ENCODE measurements at places on chromosomes 12 and 14.
A peak's percentile ranks its signal among the peaks of the same experiment; 100 is the strongest.

DNA sequence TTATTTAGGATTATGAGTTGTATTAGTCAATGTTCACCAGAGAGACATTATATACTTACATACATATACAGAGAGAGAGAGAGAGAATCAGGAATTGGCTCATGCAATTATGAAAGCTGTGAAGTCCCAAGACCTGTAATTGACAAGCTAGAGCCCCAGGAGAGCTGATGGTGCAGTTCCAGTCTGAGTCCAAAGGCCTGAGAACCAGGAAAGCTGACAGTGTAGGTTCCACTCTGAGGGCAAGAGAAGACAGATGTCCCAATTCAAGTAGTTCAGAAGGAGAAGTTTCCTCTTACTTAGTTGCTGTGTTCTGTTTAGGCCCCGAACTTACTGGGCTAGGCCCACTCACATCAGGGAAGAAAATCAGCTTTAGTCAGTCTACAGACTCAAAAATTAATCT is 76.4 kb upstream of the FICD start:
- no peaks in the 10 kb centered on the region for H3K36me3 ChIP-seq
- no peaks in the 10 kb centered on the region for H3K4me1 ChIP-seq
- H3K4me3 ChIP-seq = no peak overlapping the region
- no peaks in the 10 kb centered on the region for H3K27me3 ChIP-seq

DNA sequence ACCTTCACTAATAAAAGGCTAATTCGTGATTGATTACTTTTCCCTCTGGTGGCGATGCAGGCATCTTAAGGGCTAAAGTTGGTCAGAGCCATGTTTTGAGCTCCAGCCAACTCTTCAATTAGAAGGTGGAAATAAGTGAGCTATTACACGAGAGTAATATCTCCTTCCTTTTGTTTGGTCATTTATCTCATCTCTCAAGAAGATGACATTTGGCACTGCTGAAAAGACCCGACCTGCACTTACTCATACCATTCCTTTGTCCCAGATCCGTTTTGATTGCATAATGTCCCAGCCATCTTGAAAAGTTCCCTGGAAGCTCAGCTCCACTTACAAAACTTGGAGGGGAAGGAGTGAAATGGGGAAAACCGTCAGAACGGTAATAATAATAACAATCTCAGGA is 316.2 kb downstream of the VRK1 start:
- H3K27me3 ChIP-seq = no peaks in the 10 kb centered on the region
- H3K4me3 ChIP-seq = no peak overlapping the region
- no peak for DNase-seq
- no peak overlapping the region for H3K27ac ChIP-seq
- H3K36me3 ChIP-seq = no peaks in the 10 kb centered on the region
- H3K4me1 ChIP-seq = no peaks in the 10 kb centered on the region

GRCh38 chr12:62910549-62911169 is 24.3 kb downstream of the PPM1H start:
- DNase-seq = no peak
- H3K4me3 ChIP-seq = no peak overlapping the region
- no peak overlapping the region for H3K27ac ChIP-seq
- H3K27me3 ChIP-seq = no peaks in the 10 kb centered on the region

GRCh38 chr12:67593041-67593440 is 55.5 kb upstream of the DYRK2 start:
- H3K27ac ChIP-seq = no peak overlapping the region
- H3K4me1 ChIP-seq = peaks cover 8% of the 10 kb centered on the region
- DNase-seq = peak; percentile 88
- no peaks in the 10 kb centered on the region for H3K36me3 ChIP-seq
- H3K27me3 ChIP-seq = no peaks in the 10 kb centered on the region

DNA sequence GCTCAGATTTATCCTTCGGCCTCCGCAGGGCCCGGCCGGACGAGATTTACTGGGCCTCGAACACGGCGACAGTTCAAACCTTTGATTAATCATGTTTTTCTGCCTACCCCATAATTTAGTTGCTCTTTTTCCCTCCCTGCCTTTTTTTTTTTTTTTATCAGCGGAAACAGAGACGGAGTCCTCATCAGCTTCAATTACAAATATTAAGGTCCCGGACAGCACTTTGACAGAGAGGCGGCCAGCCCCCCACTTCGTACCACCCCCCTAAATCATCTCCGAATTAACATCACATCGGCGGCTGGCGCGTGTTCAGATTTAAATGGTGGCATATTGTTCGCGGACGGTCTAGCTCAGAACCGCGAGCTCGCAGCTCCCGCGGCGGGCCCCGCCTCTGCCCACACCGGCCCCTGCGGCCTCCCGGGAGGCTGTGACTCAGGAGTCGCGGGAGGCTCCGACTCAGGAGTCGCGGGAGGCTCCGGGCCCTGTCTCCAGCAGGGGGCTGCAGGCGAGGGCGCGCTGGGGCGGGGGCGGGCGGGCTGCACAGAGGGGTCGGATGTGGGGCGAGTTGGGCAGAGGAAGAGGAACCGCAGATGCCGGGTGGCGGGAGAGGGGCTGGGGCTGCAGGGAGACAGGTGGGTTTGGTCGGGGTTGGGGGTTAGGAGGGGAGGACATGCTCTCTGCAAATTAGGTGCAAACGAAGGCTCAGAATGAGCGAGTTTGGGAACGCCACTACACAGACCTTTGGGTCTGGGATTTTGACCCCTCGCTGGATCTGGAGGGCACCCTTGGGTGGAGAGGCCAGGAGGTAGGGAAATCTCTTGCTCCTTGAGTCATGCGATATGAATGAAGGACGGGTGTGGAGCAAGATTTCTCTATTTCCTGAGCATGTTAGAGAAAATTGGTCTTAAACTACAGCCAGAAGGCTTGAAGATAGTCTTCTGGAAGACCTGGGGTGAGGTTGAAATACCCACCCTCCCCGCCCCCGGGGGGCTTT is 19.6 kb upstream of the ATP5MC2 start:
- no peak overlapping the region for H3K27ac ChIP-seq
- peaks cover 91% of the 10 kb centered on the region for H3K27me3 ChIP-seq
- no peaks in the 10 kb centered on the region for H3K36me3 ChIP-seq
- H3K4me1 ChIP-seq = peaks cover 19% of the 10 kb centered on the region
- peak; percentile 17 for DNase-seq

DNA sequence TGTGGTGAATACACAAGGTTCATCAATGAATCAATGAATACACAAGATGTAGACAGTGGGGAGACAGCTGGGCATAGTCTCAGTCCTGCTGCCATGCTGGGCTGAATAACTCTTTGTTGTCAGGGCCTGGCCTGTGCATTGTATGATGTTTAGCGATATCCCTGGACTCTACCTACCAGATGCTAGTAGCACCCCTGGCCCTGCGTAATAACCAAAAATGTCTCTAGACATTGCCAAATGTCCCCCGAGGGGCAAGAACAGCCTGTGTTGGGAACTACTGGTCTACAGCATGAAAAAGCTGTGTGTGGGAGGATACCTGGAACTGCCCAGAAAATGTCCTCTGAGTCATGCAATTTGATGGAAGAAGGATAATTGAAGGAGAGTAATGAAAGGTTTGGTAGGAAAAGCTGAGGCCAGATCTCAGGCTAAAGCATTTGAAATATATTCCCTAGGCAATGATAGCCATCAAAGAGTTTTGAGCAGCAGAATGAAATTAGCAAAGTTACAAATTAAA is 128.2 kb downstream of the TMEM30B start:
- no peak overlapping the region for H3K4me3 ChIP-seq
- H3K27me3 ChIP-seq = no peaks in the 10 kb centered on the region
- H3K27ac ChIP-seq = no peak overlapping the region
- no peaks in the 10 kb centered on the region for H3K36me3 ChIP-seq
- DNase-seq = no peak

- DNase-seq = no peak
- H3K27me3 ChIP-seq = no peaks in the 10 kb centered on the region
- no peak overlapping the region for H3K27ac ChIP-seq
- H3K36me3 ChIP-seq = no peaks in the 10 kb centered on the region
- H3K4me1 ChIP-seq = no peaks in the 10 kb centered on the region
These were observed 59.8 kb downstream of the SUDS3 start for GRCh38 chr12:118436002-118436730.

GRCh38 chr12:46675736-46676135 is 150.1 kb downstream of the SLC38A4 start:
- peaks cover 2% of the 10 kb centered on the region for H3K4me1 ChIP-seq
- H3K4me3 ChIP-seq = no peak overlapping the region
- no peaks in the 10 kb centered on the region for H3K36me3 ChIP-seq

DNA sequence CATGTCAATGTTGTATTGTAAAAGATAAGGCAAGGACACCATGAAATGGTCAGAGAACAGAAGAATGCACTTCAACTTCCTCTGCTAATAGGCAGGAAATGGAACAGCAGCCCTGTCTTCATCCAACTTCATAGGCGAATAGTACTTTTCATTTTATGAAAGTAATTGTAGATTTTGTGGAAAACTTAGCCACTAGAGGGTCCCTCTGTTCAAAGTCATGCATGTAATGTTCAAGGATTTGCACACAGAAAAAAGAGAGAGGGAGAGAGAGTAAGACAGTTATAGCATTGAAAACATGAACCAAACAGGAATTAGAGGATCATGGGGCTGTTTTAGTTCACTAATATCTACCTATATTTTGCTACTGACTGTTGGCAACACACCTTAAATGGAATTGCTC is 172.2 kb downstream of the FLRT2 start:
- no peaks in the 10 kb centered on the region for H3K36me3 ChIP-seq
- H3K4me3 ChIP-seq = no peak overlapping the region
- no peaks in the 10 kb centered on the region for H3K27me3 ChIP-seq
- H3K27ac ChIP-seq = no peak overlapping the region

- H3K36me3 ChIP-seq = no peaks in the 10 kb centered on the region
- no peaks in the 10 kb centered on the region for H3K27me3 ChIP-seq
- no peak overlapping the region for H3K27ac ChIP-seq
- H3K4me1 ChIP-seq = no peaks in the 10 kb centered on the region
- H3K4me3 ChIP-seq = no peak overlapping the region
- no peak for DNase-seq
These were observed 33.6 kb upstream of the SEL1L start for GRCh38 chr14:81567302-81567701.

DNA sequence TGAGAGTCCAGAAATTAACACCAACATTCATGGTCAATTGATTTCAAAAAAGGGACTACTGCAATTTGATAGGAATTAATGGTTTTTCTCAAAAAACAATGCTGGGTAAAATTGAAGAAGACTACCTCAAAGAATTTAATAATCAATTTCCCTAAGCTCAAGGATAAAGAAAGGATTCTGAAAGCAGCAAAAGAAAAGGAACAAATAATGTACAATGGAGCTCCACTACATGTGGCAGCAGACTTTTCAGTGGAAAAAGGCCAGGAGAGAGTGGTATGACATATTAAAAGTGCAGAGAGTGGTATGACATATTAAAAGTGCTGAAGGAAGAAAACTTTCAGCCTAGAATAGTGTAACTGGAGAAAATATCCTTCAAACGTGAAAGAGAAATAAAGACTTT is 15.6 kb upstream of the TAS2R43 start:
- DNase-seq = no peak
- no peaks in the 10 kb centered on the region for H3K27me3 ChIP-seq
- H3K27ac ChIP-seq = no peak overlapping the region

GRCh38 chr12:8064131-8064530 is 2.0 kb downstream of the C3AR1 start:
- no peaks in the 10 kb centered on the region for H3K4me1 ChIP-seq
- no peak for DNase-seq
- H3K27me3 ChIP-seq = no peaks in the 10 kb centered on the region
- H3K27ac ChIP-seq = peak overlapping the region; percentile 73
- H3K36me3 ChIP-seq = no peaks in the 10 kb centered on the region

- no peaks in the 10 kb centered on the region for H3K36me3 ChIP-seq
- H3K4me3 ChIP-seq = no peak overlapping the region
- DNase-seq = no peak
- H3K4me1 ChIP-seq = peaks cover 14% of the 10 kb centered on the region
- H3K27me3 ChIP-seq = peaks cover 2% of the 10 kb centered on the region
These were observed 36.1 kb upstream of the EVL start for GRCh38 chr14:100028990-100029677.

DNA sequence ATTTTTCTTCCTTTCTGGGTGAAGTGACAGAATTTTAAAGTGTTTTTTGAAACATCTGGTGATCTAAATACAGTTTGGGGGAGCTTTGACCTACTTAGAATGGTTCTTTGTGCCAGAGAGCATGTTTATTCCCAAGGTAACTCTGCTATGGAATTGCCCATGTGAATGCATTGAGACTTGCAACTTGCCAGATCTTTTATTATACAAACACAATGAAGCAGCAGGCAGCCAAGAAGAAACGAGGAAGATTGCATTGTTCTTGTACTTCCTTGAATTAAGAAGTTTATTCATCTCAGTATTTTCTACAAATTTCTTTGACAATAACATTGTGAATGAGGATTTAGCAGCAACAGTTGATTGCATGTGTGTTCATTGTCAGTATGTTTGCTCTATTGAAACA is 55.5 kb downstream of the FGD4 start:
- DNase-seq = no peak
- H3K36me3 ChIP-seq = no peaks in the 10 kb centered on the region
- H3K4me1 ChIP-seq = peaks cover 23% of the 10 kb centered on the region
- peak overlapping the region; percentile 70 for H3K27ac ChIP-seq
- no peak overlapping the region for H3K4me3 ChIP-seq

- H3K27me3 ChIP-seq = no peaks in the 10 kb centered on the region
- H3K4me1 ChIP-seq = peaks cover 16% of the 10 kb centered on the region
- no peak overlapping the region for H3K4me3 ChIP-seq
- H3K27ac ChIP-seq = peak overlapping the region; percentile 73
- no peaks in the 10 kb centered on the region for H3K36me3 ChIP-seq
- DNase-seq = no peak
These were observed 15.8 kb downstream of the DIP2B start for GRCh38 chr12:50520416-50521207.

- H3K4me1 ChIP-seq = no peaks in the 10 kb centered on the region
- no peak overlapping the region for H3K4me3 ChIP-seq
- H3K27ac ChIP-seq = no peak overlapping the region
- H3K27me3 ChIP-seq = no peaks in the 10 kb centered on the region
These were observed 70.4 kb downstream of the RCOR1 start for GRCh38 chr14:102662636-102663430.

DNA sequence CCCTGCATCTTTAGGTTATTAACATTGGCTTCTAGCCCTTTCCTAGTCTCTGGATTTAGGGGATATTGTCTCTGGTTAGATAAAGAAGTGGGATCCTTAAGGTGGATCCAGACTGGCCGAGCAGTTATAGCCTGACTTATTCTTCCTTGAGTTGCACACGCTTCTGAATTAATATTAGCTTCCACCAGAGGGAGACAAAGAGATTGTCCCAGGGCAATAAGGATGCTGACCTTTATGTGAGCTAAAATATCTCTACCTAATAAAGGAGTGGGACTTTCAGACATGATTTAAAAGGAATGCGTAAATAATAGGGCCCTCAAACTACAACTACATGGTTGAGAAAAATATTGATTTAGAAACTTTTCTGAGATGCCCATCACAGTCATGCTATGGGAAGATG is 139.7 kb downstream of the SLCO1B3 start:
- no peaks in the 10 kb centered on the region for H3K4me1 ChIP-seq
- H3K27me3 ChIP-seq = no peaks in the 10 kb centered on the region
- no peak for DNase-seq
- no peak overlapping the region for H3K27ac ChIP-seq
- H3K36me3 ChIP-seq = no peaks in the 10 kb centered on the region

Data from transverse colon (tissue), 4 donors.